ENCODE measurements at places on chromosomes 6 and 20.

- DNase-seq: no peak
Measured at GRCh38 chr6:101462576-101462975, 69.1 kb downstream of the GRIK2 start.

DNA sequence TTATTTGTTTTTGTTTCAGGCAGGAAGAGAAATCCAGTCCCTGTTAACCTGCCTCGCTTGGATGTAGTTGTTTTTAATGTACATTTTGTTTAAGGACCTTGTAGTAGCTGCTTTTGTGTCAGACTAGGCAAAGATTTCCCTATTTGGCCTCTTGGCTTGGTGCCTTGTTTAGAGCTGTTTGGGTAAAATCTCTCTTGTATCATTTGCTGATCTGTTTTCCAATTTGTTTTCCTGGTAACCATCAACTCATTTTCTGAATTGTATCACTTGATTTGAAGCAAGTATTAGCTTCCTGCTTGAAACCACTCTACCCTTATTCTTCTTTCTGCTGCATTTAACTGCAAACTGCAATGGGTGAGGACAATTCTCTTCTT, 160.7 kb downstream of the ZFAND3 start:
- DNase-seq: no peak

- no peak for DNase-seq
Measured at GRCh38 chr6:11729076-11729475, 49.5 kb downstream of the ADTRP start.

DNA sequence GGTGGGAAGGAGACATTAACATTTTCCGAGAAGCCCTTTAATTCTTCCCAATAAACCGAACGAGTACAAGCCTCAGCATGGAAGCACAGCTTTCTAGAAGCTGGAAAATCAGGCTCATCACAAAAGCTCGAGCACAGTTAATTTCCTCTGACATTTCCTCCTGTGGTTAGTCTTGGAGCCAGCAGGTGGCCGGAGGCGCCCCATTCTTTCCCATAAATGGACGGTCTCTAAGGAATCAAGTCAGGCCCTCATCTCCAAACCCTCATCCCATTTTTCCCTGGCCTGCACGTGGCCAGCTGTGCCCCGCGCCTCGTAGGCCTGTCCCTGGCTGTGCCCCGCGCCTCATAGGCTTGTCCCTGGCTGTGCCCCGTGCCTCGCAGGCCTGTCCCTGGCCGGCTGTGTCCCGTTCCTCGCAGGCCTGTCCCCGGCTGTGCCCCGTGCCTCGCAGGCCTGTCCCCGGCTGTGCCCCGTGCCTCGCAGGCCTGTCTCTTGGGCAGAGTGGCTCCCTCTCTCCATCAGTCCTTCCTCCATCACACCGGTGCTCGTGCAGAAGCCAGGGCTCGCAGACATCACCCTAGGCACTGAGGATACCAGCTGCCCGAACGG, 19.7 kb upstream of the NTSR1 start:
- DNase-seq: no peak

DNA sequence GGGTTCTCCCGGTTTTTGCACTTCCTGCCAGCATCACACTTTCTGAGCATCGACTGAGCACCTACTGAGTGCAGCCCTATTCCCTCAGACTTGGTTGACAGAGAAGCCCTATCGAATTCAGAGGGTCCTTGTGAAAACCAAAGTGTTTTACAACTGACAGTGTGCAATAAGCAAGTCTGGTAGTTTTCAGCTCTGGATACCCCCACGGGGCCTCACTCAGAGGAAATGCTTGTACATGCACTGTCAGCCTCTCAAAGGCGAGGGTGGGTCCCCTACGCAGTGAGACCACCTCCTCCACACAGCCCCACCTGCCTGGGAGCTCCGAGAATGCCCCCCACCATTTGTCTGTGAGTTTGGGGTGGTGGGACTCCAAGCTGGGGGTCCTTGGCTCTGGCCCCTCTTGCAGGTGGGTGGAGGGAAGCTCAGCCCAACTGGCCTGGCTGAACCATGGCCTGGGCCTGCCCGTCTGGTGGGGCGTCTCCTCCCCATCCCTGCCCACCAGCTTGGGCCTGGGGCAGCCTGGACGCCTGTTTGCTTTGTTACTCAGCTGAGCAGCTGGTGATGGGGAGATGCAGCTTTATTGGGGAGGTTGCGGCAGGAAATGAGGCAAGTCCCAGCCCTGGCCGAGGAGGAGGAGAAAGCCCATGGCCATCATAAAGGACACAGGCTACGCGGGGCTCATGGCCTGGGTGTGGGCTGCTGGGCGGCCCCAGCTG, 1.7 kb downstream of the SPDEF start:
- no peak for DNase-seq

DNA sequence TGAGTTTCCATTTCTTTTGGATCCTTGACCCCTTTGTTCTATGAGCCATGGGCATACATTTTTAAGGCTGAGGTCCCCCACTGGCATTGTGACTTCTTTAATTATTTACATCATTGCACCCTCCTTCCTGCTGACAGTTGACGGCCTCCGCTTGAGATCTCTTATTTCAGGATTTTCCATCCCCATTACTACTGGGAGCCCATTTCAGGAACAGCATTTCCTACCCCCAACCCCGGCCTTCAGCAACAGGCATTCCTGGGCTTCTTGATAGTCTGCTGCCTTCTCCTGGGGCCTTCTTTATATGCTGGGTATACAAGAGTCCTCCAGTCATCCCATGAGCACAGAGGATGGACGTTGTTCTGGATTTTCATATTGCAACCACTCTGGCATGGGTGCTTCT, 3.8 kb downstream of the ULBP1 start:
- DNase-seq: no peak

GRCh38 chr6:150068151-150068550, 770 bp downstream of the ULBP3 start:
- DNase-seq: no peak

DNA sequence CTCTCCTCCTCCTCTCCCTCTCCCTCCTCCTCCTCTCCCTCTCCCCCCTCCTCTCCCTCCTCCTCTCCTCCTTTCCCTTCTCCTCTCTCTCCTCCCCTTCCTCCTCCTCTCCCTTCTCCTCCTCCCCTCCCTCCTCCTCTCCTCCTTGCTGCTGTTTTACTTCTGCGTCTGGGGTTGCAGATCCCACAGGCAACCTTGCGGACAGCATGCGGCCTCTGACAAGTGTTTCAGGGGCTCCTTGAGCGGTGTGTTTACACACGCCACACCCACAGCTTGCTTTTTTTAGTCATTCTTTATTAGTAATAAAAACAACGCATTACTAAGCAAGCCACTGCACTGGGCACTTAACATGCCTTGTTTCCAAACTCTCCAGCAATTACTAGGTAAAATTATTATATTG, 81.9 kb downstream of the TFAP2C start:
- no peak for DNase-seq

DNA sequence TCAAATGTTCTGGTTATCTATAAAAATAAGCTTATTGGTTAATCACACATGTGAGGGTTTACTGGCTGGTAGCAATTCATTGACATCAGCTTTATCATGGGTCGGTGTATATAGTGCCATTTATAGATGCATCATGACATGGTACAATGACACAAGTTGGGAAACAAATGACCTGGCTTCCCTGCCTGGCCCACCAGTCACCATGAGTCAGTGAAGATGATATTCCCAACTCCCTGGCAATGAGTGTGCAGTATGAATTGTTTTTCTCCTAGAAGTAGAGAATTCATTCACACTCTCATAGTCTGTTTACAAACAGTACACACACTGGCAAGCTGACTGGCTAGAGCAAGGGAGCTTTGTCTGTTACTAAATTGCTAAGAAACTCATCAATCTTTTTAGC, 37.2 kb upstream of the CALHM6 start:
- DNase-seq: no peak

DNA sequence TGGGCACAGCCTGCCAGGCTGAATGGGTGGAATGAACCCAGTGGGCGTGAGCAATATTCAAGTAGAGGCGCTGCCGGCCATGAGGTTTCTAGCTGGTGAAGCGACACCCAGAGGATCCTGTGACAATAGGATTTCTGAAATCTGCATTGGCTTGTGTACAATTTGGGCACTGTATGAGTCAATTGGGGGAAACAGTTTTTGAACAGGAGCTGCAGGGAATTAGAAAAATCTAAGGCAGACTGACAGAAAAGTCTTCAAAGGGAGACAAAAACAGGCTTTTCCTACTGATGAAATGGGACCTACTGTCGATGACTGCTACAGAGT, 148.8 kb upstream of the PROKR2 start:
- DNase-seq: no peak

DNA sequence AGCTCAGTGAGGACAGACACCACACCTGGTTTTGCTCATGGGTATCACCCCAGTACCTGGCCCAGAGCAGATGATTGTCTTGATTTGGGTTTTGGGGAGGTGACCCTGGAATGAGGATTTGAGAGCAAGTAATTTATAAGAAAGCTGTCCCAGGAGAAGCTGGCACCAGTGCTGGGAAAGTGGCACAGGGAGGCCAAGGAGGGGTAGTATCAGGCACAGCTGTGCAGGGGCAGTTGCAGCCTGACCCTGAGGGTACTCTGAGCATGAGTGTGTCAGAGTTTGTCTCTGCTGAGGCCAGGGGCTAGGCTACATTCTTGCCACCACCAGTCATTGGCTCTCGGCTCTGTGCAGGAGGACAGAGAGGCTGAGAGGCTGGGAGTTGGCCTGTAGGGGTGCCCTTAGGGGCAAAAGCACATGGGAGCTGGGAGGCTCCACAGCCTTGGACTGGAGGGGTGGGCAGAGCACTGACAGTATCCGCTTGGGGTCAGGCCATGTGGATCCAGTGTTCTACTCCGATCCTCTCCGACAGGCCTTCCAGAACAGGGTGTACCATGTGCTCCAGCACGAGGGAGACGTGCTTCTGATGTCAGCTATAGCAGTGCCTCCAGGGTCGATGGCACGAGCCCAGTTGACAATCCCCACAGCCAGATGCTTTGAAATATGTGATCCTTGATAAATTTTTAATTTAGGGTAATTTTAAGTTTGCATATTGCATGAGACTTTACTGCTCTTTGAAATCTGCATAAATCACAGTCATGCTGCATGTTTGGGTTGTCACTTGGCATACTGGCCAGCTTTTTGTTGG, 121.3 kb downstream of the PHACTR3 start:
- no peak for DNase-seq

DNA sequence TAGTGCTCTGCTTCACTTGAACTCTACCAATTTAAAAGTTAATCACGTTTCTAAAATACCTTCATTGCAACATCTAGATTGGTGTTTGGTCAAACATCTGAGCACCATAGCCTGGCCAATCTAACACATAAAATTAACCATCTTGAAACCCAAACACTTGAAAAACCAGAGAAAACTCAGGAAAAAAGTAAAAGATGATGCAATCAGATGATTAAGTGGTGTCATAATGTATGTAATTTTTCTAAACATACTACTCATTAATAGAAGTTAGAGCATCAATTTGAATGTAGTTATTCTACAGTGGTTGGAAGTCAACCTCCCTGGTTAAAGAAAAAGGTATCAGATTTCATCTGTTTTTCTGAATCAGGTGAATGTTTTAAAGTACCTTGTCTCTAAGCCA, 228.6 kb upstream of the ID4 start:
- DNase-seq: no peak

- DNase-seq: no peak
Measured at GRCh38 chr20:8837396-8837795, 231.5 kb upstream of the PLCB4 start.

DNA sequence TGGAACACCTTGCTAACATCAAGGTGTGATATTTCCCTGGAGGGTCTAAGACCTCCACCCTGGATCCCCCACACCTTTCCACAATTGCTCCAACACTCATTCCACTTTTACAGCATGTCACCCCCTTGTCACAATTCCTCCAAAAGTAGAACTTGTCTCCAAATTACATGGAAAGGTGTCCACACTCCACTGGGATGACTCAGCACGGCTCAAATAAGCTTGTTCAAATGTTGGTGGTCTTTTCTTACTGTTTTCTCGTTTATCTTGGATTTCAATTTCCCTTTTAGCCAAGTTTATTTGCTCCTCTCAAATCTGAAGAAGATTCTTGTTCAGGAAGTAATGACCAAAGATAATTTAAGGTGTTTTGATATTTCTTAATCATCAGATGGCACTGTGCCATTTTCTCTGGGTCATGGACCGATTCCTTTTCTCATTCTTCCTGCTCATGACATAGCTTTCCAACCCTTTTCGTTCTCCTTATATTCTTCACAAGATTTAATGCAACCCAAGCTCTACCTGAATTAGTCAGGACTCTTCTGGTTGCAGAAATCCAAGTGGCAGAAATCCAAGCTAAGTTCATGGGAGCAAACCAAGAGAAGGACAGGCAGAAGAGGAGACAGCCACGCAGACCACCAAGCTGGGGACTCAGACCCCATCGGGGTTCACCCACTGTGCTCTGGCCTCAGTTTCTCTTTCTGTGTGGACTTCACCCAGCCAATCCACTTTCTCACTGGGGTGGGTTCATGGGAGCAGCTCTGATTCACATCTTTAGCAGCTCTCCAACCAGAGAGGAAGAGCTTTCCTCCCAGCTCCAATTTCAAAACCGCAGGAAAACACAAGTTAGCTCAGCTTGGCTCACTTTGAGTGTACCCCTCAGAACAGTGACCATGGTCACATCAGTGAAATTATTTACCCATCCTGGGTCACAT, 110.5 kb upstream of the CDYL start:
- no peak for DNase-seq

DNA sequence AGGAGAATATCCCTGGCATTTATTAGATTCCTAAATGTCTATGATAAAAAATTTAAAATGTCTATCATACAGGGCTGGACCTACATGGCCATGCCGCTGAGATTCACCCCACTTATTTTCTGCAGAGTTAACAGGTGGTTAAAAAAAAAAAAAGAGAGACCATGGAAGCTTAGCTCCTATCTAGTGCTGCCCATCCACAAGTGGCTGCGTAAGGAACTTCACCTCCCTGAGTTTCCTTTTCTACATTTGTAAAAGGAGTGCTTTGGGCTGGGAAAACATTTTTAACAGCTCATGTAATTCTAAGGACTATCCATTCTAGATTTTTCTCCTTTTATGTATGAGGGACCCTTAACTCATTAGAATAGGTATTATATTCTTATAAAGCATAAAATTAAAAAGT, 534.1 kb downstream of the MMUT start:
- DNase-seq: no peak

- no peak for DNase-seq
Measured at GRCh38 chr6:170082531-170083187, 208.2 kb downstream of the DLL1 start.

DNA sequence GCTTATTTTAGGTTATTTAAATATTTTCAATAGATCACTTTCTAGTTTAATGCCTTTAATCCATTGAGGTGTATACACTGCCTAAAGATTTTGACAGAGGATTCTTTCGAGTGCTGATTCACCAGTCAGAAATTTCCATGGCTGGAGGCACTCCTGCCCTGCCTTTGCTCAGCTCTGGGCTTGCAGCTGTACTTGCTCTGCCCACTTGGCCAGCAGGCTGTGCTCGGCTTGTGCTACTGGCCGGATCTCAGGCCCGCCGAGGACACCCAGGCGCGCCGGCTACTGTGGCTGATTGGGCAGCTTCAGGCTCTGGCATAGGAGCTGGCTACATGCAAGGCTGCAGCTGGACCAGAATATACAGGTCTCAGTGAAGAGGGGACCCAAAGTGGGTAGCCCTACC, 675.1 kb upstream of the MMS22L start:
- no peak for DNase-seq
